ENCODE measurements at places on chromosomes 2 and 18.

GRCh38 chr2:223989206-223989855 lies 32.1 kb downstream of the MRPL44 start:
- no peak for DNase-seq

GRCh38 chr2:222240676-222241049 lies 58.1 kb downstream of the PAX3 start:
- DNase-seq, result no peak

DNA sequence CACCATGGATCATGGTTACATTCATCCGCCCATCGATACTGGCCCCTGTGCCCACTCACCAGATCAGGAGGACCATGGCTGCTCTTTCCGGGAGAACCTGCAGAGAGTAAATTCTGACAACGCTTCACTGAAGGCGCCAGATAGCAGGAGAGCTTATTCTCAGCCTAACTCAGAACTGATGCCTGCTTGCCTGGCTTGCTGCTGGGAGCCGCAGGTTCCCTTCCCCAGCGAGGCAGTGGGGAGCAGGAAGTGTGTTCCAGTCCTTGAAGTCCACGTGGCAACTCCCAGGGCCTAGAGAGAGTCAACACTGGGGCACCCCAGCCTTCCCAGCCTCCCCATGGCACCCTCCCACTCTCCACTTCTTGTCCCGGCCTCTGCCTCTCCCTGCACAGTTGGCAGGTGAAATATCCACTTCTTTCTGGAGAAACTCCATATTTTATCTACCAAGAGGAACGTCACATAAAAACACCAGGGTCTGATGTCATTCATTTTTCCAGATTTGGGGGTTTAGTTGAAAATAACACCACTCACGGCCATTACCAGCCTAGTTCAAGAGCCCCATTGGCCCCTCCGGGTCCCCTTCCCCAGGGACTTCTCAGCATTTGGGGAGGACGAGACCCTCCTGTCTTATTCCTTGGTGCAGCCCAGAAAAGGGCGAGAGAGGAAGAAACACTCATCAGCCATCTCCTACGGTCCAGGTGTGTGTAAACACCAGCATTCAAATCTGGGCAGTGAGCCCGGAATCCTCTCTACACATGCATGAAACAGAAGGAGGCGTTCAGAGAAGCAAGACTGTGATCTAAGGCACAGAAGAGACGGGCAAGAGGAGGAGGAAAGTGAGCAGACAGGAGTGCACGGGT lies 3.5 kb upstream of the TUBB6 start:
- DNase-seq, result no peak

GRCh38 chr2:127573771-127574170 lies 38.3 kb downstream of the MYO7B start:
- no peak for DNase-seq

- no peak for DNase-seq
These were observed 81.3 kb downstream of the LIMS1 start for GRCh38 chr2:108615480-108616090.

GRCh38 chr18:12765126-12765525 lies 62.3 kb downstream of the PSMG2 start:
- no peak for DNase-seq

DNA sequence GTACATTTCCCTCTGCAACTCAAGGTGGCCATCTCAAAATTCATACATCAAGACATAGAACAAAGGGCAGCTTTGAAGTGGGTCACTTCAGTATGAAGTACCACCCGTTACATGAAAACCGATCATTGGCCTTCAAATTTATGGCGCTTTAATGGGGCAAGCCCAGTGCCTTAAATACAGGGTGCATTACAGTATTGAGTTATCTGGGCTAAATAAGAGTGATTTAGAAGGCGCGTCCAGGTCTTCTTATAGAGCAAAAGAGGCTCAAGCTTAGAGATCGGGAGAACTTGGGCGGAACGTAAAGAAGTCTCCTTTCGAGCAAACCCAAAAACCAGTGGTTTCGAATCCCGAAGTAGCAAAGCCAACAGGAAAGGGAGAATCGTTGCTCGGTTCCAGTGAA lies 7.1 kb downstream of the HOXD3 start:
- DNase-seq, result no peak

DNA sequence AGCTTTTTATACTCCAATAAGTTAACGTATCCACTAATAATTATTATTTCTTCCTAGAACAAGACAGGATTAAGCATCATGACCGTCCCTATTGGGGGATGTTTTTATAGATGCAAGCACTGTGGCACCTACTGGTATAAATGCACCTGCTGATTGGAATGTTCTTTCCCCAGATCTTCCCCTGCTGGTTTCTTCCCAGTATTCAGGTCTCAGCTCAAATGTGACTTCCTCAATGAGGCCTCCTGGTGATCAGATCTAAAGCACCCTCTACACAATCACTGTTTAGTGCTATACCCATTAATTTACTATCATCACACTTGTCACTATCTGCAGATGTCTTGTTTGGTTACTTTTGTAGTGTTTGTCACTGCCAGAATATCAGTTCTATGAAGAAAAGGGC lies 3.9 kb upstream of the TYMS start:
- no peak for DNase-seq

DNA sequence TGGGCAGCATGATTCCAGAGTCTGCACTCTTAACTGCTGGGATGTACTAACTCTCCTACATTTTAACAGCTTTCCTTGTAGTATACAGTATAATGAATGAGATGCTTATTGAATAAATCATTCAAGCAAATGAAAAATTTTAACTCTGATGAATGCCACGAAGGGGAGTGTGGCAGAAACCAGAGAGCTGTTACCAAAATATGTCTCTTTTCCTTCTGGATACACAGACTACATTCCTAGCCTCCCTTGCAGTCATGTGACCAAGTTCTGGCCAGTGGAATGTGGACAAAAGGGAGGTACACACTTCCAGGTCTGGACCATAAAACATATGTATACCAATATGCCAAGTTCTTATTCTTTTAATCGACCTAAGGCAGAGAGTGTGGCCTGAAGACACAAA lies 1.7 kb upstream of the EML4 start:
- DNase-seq, result no peak

DNA sequence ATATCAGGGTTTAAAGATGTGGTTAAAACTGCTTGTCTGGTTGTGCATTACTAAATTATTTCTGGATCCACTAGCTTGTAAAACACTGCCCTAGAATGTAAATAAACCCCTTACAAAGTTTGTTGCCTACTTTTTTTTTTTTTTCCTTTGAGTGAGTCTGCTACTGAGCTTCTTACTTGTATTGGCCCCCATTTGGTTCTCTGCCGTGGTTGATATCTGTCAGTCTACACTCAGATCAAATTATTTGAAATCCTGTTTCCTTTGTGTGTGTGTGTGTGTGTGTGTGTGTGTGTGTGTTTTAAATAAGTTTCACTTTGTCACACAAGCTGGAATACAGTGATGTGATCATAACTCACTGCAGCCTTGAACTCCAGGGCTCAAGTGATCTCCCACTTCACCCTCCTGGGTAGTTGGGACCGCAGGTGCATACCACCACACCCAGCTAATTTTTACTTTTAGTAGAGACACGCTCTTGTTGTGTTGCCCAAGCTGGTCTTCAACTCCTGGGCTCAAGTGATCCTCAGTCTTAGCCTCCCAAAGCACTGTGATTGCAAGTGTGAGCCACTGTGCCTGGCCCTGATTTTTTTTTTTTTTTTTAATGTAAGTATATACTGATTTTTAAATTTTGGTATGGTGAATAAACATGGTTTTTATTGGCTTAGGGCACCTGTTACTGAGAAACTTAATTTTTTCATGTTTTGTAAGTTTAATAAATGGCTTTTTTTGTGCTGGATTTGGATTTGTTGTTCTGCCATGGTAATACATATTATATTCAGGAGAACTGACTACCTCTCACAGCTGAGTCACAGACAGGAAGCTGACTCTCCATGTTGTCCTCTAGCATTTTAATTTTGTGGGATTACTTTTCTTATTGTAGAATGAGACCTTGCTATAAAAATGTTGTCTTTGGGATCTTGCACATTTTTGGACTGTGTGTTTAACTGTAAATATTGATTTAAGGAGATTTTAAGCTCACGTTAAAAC lies 48.5 kb downstream of the MAP4K4 start:
- no peak for DNase-seq

DNA sequence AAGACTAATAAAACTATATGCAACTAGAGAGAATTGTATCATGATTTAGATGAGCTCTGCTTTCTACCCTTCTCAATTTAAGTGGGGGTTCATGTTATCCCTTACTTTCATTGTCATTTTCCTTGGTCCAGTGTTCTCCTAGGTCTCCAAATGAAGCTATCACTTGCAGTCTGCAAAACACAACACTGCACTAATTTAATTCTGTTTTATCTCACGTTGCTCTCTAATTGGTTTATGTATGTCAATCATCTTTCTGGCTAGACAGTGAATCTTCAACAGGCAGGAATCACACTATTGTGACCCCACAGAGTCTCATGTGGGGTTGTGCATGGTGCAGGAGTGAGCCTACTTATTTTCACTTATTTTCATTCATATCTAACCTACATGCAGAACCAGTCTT lies 348.3 kb upstream of the SYT4 start:
- no peak for DNase-seq

GRCh38 chr2:241000831-241001321 lies 2.5 kb downstream of the SNED1 start:
- DNase-seq, result no peak

DNA sequence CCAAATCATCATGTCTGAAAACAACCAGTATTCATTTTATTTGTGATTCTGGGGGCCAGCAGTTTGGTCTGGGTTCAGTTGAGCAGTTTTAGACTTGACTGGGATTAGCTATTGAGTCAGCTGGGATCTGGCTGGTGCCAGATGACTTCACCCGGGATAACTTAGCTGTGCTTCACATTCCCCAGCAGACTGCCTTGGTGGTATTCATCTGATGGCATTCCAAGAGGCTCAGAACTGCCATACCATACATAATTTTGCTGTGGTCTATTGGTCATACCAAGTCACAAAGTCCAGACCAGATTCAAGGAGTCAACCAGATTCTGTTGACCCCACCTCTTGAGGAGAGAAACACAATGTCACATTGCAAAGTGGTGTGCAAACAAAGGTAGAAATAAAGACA lies 7.8 kb upstream of the FSHR start:
- DNase-seq, result no peak

GRCh38 chr2:215535741-215536140 lies 99.9 kb upstream of the FN1 start:
- DNase-seq, result no peak

GRCh38 chr2:207896525-207897285 lies 127.0 kb upstream of the FZD5 start:
- DNase-seq, result no peak

- DNase-seq, result no peak
These were observed 1062.5 kb downstream of the BCL11A start for GRCh38 chr2:59490994-59491393.

DNA sequence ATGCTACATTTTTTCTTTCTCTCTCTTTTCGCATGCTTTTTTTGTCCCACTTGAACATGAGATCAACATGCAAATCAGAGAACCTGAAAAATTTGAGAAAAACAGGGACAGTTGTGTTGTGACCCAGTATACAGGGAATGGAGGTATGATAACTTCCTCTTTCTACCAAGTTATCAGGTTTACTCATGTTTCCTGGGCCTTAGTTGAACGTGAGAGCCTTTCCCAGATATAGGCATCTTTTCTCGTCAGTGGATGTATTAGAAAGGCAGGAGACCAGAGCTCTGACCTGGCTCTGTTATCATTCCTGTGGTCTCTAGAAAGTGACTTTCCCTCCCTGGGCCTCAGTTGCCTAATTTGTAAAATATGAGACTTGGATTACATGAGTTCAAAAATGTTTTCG lies 30.1 kb upstream of the FAM117B start:
- no peak for DNase-seq

- no peak for DNase-seq
These were observed 90.4 kb upstream of the FAM110C start for GRCh38 chr2:136666-137065.

DNA sequence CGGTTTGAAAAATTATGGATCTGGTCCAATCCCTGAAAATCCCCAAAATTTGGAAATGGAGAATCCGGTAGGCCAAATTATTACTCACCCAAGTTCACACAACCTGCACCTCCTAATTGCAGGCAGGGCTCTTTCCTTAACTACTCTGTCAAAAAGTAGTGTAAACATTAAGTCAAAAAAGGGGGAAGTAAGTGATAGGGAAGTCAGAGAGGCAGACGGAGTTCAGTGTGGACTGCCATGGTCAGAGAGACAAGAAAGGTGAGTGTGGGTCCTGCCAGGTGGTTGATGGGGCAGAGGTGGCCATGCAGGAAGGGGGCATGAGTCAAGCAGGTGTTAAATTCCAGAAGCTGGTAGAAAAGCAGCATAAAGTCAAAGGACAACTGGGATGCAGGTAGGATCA lies 104.7 kb upstream of the STPG4 start:
- no peak for DNase-seq

GRCh38 chr2:140308706-140309105 lies 1528.5 kb upstream of the NXPH2 start:
- no peak for DNase-seq

DNA sequence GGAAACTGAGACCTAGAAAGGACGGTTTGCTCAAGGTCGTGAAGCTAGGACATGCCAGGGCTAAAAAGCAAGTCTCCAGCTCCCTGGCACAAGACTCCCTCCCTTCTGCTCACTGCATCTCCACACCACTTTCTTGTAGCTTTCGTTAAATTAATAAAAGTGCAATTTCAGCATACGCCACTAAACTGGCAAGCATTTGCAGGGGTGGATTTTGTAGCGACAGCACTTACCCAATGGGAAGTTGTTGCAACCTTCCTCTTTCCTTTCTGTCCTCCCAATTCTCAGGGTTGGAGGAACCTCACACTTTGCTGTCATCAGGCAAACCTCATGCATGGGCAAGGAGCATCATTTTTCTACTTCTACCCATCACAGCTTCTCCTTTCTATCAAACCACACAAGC lies 7.4 kb upstream of the RHOB start:
- no peak for DNase-seq

DNA sequence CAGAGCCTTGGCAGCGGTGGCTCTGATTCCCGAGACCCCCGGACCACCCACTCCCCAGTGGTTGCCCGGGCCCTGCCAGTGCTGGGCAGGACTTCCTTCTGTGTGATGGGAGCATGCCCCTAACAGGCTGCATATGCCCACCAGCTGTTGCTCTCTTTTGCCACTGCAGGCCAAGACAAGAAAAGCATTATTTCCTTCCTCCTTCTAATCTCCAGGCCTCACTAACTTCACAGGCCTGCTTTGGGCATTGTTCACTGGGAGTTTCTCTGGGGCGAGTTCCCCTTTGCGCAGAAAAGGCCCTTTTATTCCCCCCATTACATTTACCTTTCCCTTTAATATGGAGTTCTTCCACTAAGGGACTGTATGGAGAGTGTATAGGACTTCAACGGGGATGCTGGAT lies 249.1 kb upstream of the SIX2 start:
- DNase-seq, result no peak

DNA sequence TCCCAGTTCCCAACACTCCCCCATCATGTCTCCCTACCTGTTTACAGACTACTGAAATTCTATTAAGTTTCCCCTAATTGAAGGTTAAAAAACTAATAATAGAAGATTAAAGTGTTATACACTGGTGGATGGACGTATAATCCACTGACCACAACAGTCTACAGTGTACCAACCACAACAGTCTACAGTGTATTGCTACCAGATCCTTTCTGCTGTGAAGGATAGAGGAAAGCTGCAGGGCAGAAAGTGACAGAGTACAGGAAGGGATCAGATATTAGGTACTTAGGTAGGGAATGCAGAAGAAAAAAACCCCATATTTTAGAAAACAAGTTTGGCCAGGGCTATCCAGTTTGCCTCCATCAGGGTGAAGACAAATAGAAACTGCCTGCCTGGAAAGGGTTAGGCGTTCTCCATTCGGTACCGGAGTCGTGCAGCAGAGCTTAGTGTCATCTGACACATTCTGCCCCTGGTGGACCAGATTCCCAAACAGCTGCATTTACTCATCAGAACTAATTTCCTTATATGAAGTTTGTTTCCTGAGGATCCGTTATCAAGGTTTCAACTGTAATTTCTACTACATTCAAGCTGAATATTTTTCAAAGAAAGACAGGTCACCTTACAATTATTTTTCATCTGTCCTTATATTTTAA lies 49.9 kb downstream of the KLF7 start:
- DNase-seq, result no peak
